ENCODE measurements at places on chromosomes 16 and 17.

DNA sequence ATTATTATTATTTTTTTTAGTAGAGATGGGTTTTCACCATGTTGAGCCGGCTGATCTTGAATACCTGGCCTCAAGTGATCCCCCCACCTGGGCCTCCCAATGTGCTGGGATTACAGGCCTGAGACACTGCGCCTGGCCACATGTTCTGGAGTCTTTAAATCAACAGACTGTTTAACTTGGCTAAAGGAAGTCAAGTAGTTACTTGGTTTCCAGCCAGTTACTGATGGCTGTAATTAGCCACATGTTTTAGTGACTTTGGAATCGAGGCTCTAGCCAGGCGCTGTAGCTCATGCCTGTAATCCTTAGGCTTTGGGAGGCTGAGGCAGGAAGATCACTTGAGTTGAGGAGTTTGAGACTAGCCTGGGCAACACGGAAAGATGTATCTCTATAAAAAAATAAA lies 699.2 kb upstream of the RBFOX1 start:
- no peak for DNase-seq

- no peak for DNase-seq
These were observed 4.4 kb downstream of the KDM6B start for GRCh38 chr17:7838090-7839075.

DNA sequence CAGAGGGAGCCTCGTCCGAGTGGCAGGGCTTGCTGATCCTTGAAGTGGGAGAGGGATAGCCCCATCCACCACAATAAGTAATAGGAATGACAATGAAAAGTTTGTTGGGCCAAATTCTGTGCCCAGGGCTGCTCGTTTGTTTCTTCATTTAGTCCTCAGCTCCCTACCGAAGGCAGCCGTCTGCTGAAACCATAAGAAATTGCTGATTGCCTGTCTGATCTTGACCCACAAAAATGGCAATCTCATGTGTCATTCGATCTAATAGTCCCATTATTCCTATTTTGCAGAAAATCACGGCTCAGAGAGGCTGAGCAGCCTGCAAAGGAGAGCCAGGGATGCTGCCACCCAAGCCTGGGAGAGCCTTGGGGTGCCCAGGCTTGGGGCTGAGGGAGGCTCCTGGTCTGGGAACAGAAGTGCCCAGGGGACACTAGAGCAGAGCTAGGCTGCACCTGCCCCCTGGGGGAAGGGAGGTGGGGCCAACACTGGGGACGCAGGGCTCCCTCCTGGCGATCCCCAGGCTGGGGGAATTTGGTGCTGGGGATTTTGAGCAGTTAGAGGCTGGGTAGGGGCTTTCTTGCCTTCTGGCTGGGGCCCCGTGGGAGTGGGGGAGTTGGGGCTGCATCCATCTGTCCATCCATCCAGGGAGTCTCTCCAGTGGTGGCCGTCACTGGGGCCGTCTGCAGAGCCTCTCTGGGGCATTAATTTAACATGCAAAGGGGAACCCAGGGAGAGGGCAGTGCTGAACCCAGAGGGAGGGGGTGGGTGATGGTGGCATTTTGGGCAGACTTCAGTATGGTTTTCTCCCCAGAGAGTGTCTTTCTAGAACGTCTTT lies 53.5 kb downstream of the SOCS1 start:
- DNase-seq, result no peak

DNA sequence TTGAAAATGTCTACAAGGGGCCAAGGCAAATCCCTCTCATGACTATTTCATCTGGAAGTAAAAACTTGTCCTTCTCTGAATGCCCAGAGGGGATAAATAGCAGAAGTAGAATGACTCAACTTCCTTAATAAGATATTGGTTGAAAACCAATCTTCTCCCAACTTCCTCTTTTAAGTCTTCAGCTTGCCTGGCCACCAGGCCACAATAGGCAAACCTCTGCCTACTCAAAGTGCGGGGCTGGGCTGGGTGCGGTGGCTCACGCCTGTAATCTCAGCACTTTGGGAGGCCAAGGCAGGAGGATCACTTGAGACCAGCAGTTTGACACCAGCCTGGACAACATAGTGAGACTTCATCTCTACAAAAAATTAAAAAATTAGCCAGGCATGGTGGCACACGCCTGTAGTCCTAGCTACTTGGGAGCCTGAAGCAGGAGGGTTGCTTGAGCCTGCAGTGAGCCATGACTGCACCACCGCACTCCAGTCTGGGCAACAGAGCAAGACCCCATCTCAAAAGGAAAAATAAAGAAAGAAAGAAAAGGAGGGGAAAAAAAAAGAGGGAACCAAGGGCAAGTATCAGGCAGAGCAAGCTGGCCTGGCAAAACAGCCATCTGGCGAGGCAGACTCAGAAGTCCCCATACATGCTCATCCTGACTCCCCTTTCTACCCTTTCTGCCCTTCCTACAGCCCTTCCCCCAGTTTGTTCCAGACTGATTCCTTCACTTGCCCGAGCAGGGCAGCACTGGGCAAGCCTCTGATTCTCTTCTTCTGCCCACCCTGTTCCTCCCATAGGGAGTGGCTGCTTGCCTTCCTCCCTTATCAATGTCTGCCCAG lies 20.6 kb downstream of the MAP3K14 start:
- DNase-seq, result no peak

GRCh38 chr16:87295259-87295658 lies 21.9 kb downstream of the C16orf95 start:
- DNase-seq, result no peak

GRCh38 chr16:35207059-35207999 lies 1747.9 kb downstream of the TP53TG3F start:
- no peak for DNase-seq

DNA sequence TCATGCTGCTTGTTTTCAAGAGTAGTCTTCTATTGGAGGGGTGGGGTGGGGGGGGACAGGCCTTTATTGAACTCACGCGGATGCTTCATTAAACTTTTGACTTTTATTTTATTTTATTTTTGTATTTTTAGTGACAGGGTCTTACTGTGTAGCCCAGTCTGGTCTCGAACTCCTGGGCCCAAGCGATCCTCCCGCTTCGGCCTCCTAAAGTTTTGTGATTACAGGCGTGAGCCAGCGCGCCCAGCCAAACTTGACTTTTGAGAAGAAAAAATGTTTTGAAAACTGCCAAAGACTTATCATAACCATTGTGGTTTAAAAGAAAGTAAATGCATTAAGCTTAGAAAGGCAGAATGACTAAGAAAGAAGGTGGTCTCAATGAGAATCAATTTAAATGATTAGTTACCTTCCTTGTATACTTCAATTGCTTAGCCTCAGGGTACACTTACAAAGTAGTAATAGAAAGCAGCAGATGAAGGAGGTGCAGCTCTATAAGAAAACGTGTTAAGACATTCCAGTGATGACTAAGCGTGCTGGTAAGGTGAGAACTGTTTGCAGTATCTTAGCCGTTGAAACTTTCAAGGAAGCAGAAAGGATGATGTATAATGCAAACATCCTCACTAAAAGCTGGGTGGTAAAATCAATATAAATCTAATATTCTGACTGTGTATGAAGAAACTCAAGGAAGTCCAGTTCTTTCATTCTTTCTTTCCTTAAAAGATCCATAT lies 1.2 kb downstream of the AP2B1 start:
- no peak for DNase-seq

GRCh38 chr17:42428141-42428944 lies 5.3 kb upstream of the CAVIN1 start:
- DNase-seq, result no peak

GRCh38 chr17:48647103-48647962 lies 21.2 kb upstream of the HOXB9 start:
- DNase-seq, result no peak

GRCh38 chr17:82534401-82534812 lies 14.9 kb downstream of the FOXK2 start:
- DNase-seq, result no peak

DNA sequence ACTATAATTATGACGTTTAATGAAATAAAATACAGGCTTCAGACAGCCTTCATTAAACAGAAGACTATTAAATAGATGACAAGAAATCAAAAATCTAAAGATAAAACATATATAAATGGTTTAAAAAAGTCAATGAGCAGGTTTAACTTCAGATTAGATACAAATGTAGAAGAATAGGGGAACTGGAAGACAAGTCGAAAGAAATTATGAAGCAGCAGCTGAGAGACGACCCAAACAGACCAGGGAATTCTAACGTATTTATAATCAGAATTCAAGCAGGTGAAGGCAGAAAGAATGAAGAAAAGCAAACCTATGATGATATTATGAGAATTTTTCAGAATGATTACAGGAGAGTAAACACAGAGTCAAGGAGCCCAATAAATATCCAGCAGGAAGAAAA lies 235.1 kb upstream of the XYLT1 start:
- DNase-seq, result no peak

- DNase-seq, result no peak
These were observed 113.4 kb downstream of the ENGASE start for GRCh38 chr17:79188048-79188447.

DNA sequence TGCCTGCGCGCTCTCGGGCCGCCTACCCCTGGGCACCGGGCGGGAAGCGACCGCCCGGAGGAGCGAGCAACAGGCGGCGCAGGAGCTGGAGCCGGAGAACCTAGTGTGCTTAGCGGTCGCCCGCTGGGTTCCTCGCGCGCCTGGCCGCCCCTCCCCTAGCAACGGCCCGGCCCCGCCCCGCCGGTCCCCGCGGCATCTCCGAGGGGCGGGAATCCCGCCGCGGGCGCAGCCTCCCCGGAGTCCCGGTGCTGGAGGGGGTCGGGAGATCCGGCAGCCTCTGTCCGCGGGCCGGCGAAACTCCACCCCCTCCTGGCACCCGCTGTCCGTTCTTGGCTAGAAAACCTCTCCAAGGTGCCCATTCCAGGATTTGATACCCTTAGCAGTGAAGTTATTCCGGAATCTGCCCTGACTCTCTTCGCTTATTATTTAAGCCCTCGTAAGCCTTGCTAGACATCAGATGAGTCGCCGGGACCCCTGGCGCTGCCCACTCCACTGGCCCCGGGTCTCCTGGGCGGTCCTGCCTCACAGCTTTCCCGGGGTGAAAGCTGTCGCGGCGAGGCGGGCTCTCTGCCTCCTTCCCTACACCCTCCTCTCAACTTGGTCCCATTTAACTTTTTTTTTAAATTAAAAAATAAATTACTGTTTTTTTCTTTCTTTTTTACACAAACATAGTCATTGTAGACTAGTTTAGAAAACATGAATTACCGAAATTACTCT lies at the start of gene RPRML:
Gene RPRML, minus strand, starts transcription at position 107 of the 717 bp plus-strand sequence. CDS start 246 bp downstream, outside the sequence.
- DNase-seq, result no peak

DNA sequence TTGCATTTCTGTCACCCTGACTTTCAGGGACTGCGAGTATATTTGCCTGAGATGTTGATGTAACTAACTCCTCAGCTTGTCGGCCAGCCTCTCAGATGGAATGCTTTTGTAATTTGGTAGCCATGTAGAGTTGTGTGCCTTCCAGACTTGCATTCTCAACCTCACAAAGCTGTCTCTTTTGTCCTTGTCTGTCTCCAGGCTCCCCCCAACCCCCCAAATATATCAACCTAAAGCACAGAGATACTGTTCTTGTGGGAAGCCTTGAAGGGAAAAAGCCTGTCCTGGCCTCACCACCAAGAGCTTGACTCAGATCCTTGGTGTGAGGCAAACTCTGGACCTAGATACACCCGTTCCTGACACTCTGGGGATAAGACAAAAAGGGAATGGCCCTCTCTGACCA lies 18.4 kb downstream of the SAP30BP start:
- DNase-seq, result no peak

DNA sequence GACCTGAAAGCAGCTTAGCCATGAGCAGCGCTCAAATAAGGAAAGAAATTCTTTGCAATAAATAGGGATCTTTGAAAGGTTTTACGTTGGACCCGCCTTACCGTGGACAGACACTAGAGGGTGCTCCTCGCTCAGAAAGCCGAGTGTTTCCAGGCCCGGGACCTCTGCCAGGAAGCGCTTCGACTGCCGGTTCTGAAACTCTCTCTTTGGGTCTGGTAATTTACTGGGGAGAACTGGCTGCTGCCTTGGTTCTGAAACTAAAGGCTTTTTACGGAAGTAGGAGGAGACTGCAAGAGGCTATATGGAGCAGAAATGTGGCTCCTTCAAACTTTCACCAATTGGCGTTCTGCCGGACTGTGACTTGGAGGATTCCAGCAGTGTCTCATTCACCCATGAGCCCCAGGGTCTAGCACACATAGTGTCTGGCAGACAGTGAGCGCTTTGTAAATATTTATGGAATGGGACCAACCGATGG lies 45.6 kb upstream of the HOXB9 start:
- DNase-seq, result no peak

DNA sequence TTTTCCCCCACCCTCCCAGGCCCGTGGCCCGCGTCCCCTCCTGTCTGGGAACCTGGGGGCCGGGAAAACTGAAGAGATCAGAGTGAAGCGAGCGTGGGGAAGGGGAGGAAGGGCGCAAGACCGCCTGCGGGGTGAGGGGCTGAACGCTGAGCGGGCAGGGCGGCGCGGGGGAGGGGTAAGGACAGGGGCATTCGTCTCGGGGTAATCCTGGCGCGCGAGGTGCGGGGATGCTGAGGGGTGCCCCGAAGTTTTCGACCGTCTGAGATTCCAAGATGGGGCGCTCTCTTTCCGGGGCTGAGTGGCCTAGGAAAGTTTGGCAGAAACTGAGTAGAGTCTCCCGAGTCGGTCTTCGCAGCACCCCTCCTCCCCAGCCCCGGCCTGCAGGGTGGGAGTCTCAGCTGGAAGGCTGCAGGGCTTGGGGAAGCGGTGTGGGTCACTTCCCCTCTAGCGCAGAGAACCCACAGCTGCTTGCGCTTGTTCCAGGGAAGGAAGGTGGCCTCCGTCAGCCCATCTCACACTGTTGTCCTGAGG lies 555 bp downstream of the TTYH2 start:
- no peak for DNase-seq

DNA sequence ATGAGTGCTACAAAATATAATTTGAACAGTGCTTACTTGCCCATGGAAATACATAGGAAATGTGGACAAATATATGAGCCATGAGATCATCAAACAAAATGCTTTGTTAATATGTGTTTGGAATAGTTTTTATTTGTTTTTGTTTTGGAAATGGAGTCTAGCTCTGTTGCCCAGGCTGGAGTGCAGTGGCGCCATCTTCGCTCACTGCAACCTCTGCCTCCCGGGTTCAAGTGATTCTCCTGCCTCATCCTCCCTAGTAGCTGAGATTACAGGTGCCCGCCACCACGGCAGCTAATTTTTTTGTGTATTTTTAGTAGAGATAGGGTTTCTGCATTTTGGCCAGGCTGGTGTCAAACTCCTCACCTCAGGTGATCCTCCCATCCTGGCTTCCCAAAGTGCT lies 2.8 kb downstream of the CNEP1R1 start:
- DNase-seq, result no peak

- DNase-seq, result no peak
These were observed 15.7 kb downstream of the CRLF3 start for GRCh38 chr17:30808785-30809286.

- DNase-seq, result no peak
These were observed 713 bp downstream of the KNOP1 start for GRCh38 chr16:19717314-19717713.

DNA sequence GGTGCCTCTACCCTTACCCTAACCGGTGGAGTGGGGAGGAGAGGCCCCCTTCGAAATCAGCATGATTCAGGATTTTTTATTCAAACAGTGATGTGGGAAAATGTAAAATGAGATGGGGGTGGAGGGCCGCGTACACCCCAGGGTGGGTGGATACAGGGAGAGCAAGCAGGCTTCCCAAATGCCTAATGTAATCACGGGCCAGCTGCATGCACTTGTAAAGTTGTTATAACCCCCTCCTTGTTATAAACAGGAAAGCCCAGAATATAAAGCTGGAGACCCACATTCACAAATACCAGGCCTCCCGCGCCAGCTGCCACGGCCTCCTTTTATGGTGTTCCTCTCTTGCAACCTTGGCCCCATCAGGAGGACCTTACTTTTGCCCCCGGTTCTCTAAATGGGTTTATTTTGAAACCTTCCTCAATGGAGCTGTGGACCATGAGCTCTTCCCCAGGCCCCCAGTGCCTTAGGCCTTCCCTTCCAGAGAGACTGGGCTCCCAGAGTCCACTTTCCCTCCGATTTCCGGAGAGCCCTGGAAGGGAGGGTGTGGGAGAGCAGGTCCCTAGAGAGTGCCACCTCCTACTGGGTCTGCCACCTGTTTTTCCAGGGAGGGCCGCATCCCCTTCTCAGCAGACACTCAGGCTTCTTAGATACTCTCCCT lies 906 bp upstream of the FOXL1 start:
- no peak for DNase-seq

All from vagina (tissue), 2 donors.